Right ventricle myocardium superior (tissue), 1 donor: ENCODE measurements at places on chromosomes 7 and 10. TPM values are rescaled to one million over a fixed set of nuclear protein-coding genes. Genes with fewer than 3 reads are reported as not detected.

EPDR1 gene
- total RNA-seq = 49.1 TPM

DNA sequence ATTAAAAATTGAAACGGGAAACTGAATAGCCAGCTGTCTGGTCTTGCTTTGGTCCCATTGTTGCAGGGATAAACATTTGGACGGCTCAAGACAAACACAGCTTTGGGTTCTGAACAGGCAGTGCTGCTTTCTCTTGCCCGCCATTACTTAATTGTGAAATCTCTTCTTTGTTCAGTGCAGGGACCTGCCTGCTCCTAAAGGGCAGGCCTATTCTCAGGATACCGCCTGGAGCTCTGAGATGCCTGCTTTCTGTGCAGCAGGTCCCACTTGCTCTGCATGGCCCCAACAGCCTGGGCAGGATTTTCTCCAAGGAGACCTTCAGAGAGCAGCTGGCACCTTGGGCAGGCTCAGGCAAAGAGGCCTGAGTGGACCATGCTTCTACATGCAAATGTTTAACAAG is 237.6 kb downstream of the KCNMA1 start:
- DNase-seq = no peak

BAMBI gene
- 13.2 TPM for total RNA-seq

DNA sequence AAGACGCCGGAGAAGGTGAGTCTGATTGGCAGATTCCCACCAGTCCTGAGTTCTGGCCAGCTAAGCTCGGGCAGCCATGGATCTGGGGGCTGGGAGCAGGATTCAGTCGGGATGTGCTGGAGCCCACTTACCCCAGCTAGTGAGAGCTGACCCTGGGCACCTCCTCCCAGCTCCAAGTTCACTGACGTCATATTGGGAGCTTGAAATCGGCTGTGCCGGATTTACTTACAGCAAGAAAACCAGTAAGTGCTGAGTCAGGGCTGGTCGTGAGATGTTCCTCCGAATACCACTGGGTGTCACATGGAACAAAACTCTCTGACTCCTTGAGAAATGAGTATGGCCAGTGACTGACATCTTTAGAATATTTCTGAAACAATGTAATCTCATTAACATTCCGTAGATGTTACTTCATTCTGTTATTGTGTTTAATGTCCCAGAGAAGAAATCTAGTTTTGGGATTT is 621.2 kb downstream of the SDK1 start:
- DNase-seq = no peak

- DNase-seq = no peak
These were observed 208.3 kb downstream of the PRPF18 start for GRCh38 chr10:13794992-13795612.

GRCh38 chr7:139036901-139037300 is 1.1 kb upstream of the ZC3HAV1L start:
- no peak for DNase-seq

GRCh38 chr7:80127412-80128160 is 7.0 kb upstream of the GNAI1 start:
- no peak for DNase-seq

DNA sequence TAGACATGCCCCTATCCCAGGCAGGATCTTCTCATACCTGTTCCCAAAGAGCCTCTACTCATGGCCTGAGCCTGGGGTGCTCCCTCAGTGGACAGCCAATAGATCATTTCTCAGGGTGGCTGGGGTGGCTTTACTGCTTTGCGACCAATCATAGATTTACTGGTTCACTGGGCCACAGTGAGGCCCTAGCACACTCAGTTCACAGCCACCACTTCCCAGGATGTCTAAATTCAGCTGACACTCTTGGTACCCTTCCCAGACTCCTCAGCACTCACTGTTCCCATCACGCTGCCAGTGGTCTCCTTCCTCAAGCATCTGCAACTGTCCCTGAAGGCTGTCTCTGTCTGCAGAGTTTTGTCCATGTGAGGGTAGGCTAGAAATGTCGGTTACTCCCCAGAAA is 50.6 kb downstream of the ARHGAP22 start:
- no peak for DNase-seq

DNA sequence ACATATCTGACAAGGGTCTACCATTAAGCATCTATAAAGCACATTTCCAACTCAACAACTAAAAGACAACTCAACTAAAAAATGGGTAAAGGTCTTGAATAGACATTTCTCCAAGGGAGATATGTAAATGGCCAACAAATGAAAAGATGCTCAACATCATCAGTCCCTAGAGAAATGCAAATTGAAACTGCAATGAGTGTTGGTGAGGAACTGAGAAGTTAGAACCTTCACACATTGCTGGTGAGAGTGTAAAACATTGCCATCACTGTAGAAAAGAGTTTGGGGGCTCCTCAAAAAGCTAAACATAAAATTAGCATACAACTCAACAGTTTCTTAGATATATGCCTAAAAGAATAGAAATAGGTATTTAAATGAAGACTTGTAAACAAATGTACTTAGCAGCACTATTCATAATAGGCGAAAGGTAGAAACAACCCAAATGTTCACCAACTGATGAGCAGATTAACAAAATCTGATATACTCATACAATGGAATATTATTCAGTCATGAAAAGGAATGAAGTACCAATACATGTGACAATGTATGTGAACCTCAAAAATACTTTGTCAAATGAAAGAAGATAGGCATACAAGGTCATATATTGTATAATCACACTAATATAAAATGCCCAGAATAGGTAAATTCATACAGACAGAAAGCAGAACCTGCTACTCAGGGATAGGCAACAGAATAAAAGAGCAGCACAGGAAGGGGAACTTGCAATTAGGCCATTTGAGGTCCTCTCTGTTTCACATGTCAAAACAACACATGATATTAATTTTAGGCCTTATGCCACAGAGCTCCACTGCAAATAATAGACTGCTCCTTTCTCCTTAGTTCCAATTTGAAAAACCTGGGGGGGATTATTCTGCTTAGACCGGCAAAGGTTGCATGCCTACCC is 10.6 kb upstream of the LRRC72 start:
- no peak for DNase-seq

VWA2 gene
- 0.08 TPM for total RNA-seq

LSM5 gene
- 31.0 TPM for total RNA-seq

DNA sequence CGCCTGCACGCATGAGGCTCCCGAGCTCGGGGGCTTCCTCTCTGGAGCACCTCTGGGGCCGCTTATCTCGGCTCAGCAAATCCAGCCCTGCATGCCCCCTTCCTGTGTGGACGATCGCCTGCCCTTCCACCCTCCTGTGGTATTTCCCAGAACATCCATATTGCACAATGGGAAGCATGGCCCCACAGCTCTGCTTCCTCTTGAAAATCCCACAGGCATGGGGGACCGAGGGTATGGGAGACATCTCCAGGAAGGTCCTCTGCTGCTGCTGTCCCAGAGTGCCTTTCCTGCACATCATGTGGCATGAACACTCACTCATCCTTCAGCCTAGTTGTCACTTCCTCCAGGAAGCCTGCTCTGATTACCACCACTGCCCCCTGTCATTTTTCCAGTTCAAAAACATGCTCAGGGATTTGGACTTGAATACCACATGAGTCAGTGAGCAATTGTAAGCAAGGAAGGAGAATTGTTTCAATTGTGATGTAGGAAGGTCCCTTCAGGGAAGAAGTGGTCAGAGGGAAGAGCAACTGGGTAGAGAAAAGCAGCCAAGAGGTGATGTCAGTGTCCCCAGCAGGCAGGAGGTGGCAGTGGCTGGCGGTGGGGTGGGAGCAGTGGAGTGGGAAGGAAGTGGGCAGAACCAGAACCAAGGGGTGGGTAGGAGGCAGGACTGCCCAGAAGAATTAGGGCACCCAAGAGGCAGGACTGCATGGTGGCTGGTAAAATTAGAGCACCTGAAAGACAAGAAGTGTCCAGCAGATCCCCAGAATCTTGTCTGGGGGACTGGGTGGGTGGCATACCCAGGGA is 67.5 kb upstream of the ZMIZ1 start:
- no peak for DNase-seq

OGDHL gene
- 1.8 TPM for total RNA-seq

GRCh38 chr7:116963234-116963633 is 9.9 kb downstream of the ST7 start:
- DNase-seq = no peak

- no peak for DNase-seq
These were observed 2.0 kb upstream of the GTPBP4 start for GRCh38 chr10:986137-986825.

IMMP2L gene
- total RNA-seq = 13.6 TPM

DNA sequence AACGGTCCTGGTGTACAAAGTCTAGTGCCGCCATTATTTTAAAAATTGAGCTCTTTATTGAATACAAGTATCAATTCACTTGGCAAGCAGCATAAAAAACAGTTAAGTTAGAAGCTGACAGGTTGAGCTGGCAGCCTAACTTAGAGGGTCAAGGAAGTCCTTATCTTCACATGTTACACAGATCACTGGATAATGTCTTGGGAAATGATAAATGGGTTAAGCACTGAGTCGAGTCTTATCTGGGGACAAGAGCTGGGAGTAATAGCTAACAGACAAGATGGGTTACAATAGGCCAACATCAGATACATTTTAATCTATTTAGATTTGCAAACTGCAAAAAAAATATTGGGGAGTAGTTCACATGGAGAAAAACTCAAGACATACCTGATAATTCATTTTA is 34.2 kb downstream of the SLC18A2 start:
- no peak for DNase-seq

DNA sequence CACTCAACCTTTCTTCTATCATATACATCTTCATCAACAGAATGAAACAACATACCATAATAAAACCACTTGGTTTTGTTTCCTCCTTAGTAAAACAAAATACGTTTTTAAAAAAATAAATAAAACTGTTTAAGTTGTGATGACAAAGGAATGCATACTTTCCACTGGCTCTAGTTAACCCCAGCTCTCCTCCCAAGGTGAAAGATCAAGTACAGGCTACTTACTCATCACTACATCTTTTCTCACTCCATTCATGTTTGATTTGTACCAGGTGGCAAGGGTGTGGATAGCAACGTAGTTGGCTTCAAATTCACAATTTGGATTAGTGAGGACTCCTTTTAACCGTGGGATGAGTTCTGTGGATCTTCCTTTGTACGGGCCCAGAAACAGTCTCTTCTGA is 14.7 kb downstream of the OGA start:
- no peak for DNase-seq

LBX1 gene
- not detected for total RNA-seq

- no peak for DNase-seq
These were observed 30.1 kb upstream of the CD36 start for GRCh38 chr7:80608336-80608735.

NUTM2E gene
- total RNA-seq = not detected

GRCh38 chr7:132866144-132866531 is 215.8 kb downstream of the CHCHD3 start:
- no peak for DNase-seq

DNA sequence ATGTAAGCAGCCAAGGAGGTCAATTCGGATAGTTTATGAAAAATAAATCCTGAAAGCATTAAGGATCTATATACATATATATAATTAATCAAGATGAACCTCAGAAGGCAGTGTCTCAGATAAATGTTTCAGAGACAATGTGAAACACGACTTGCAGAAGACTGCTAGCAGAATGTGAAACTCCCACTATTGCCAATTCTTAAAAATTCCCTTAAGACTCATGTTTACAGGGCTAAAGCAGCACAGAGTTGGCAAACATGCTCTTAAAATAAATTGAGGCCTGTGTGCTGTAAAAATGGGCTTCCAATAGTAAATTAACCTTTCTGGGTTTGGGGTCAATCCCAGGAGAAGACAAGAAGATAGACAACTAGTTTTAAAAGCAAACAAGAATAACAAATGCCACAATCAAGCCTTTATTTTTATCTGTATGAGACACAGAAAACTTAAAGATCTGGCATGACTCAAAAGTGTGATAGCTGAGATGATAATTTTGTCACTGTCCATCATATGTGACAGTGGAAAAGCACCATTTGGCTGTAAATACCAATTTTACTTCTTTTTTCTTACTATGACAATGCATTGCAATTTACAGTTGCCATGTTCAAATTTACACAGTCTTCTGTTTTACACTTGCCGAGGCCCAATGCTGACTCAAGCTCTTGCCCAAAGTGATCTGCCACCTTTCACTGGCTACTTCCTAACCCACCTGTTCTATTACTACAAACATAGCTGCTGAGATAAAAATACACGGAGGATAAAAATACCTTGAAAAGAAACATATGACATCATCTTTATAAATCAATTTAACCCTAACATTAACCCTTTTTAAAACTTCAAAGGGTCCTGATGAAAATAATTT is 78.6 kb downstream of the CHCHD3 start:
- DNase-seq = no peak

EPHB4 gene
- 22.1 TPM for total RNA-seq

DNA sequence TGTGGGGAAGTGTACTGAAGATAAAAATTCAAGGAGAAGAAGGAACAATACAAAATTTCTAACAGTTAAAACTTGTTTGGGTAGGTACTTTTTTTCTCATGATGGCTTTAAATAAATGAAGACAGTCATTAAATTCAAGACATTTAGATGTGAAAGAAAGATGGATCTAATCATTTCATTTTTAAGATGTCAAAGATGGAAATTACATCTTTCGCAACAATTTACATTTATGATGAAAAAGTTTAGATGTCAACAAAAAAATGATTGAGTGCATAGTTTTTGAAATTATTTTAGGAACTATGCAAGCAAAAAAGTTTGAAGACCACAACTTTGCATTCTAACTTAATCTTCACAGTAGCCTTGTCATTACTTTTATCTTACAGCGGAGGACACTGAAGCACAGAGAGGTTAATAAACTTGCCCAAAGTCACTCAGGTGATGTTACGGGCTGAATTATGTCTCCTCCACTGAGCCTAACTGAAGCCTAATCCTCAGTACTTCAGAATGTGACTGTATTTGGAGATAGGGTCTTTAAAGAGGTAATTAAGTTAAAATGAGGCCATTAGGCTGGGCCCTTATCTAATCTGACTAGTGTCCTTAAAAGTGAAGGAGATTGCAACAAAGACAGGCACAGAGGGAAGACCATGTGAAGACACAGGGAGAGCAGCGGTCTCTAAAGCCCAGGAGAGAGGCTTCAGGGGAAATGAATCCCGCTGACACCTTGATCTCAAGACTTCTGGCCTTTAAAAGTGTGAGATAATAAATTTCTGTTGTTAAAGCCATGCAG is 48.2 kb downstream of the VSTM4 start:
- DNase-seq = no peak

RNF133 gene
- total RNA-seq = 0.51 TPM

NEBL gene
- 623 TPM for total RNA-seq

YKT6 gene
- 48.9 TPM for total RNA-seq

CYP2W1 gene
- total RNA-seq = not detected

DNA sequence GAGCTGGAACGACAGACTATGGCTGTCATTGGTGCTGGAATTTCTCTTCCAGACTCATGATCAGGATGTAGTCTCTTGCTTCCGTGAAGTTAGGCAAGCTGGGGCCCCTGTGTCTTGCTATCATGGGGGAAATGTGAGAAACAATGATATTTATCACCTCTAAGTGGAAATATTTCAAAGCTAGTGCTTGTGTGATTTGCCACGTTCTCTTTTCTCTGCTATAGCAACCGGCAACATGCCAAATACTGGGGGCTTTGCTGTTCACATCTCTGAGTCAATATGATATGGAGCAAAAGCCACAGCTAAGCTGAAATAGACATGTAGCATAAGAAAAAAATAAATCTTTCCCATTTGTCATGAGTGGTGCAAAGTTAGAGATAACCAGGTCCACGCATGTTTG is 668.2 kb upstream of the IGFBP3 start:
- DNase-seq = no peak
